ENCODE measurements at places on chromosomes 5 and 9.
A peak's percentile ranks its signal among the peaks of the same experiment; 100 is the strongest.

- no peak for DNase-seq
Observed at GRCh38 chr9:98810102-98810842, 2.8 kb downstream of the GALNT12 start.

- DNase-seq = no peak
Observed at GRCh38 chr9:129557192-129558036, 63.5 kb downstream of the C9orf50 start.

DNA sequence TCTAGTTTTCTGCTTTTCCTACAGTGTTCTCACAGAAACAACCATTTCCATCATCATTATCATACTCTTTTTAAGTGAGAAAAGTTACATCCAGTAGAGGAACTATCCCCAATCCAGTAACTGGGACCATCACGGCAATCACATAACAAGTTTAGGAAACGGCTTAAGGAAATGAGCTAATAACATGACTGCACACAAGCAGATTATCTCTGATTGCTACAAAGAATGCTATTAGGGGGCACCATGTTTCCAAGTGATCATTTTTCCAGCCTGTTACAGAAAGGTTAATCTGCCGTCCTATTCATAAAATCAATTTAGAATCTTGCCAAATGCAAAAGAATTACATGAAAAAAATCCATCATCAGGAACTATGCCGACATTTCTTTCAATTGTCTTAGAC, 94.6 kb downstream of the EFNA5 start:
- no peak for DNase-seq

GRCh38 chr5:154274828-154275185, 84.3 kb downstream of the GALNT10 start:
- no peak for DNase-seq

GRCh38 chr5:4205398-4205797, 609.8 kb downstream of the IRX1 start:
- no peak for DNase-seq

GRCh38 chr9:135536216-135536615, 9.7 kb upstream of the OBP2A start:
- peak; percentile 27 for DNase-seq

DNA sequence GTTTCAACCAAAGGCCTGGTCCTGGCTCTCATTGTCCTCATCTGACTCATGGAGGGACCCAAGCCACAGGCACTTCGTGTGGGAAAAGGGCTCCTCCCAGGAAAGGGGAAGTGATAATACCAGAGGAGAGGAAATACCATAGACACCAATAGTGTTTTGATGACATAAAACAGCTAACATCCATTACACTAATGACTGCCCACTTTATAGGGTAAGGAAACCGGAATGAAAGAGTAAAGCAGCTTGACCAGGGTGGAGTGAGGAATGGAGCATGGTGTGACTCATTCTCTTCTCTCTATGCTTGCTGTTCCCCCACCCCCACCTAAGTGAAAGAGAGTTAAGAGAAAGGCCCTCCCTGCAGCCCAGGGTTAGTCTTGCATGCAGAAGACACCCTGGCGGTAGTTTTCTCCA, 67.4 kb upstream of the HRH2 start:
- no peak for DNase-seq

DNA sequence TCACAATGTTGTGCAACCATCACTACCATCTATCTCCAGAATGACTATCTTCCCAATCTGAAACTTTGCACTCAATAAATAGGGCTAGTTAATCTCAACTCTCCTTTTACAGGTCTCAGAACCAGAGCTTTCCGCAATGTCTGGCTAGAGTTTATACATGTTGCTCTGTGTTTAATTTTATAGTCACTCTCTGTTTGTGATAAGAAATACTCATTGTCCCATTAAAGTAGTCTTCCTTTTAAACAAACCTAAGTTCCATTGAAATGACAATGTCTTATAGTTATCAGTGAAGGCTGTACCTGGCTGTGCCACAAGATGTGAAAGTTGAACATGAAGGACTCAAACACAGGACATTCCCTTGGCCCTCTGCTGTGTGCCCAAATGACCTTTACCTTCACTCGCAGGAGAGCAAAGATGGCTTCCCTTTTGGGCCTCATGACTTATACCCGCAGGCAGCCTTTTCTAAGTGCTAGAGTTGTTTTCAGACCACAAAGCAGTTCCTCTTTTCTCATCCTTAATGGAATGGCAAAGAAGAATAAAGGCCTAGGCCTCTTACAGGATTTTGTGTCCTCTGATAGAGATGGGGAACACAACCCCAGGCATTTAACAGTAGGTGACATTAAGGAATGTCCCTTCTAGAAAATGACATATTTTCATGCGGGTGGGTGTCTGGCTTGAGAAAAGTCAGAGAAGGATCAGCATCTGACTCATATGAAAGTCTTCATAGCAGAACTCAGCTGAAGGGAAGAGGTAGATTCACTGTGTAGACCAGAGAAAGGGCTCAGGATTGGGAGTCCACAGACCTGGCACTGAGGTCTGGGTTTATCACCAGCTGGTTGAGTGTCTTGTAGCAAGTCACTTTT, 69.6 kb upstream of the ATP10B start:
- DNase-seq = no peak

DNA sequence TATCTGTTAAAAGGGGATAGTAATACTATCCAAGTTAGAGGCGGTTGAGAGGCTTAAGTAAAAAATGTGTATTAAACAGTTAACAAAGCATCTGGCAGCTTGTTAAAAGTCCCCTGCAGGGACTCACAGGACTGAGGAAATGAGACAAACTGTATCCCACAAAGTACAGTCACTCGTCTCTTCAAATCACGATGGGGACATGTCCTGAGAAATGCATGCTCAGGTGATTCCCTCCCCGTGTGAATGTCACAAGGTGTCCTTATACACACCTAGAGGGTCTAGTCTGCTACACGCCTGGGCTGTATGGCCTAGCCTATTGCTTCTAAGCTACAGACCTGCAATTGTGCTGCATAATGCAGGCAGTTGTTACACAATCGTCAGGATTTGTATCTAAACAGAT, 237.0 kb downstream of the IRX2 start:
- DNase-seq = no peak

DNA sequence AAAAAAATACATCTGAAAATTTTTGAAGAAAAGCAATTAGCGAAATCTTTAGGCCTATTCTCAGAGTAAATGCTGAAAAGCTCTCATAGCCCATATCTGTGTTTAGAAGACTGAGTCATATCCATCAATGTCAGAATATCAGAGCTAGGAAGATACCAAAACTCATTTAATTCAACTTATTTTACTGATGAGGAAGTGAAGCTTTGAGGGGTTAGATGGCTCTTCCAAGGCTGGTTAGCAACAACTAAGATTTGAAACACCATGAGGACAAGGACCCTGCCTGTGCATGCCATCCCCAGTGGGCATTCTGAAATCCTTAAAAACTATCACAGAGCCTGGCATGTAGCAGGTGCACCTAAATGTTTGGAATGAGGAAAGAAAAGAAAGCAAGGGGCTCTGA, 2.5 kb downstream of the FREM1 start:
- DNase-seq = no peak

GRCh38 chr9:134442085-134442474, 115.8 kb downstream of the RXRA start:
- DNase-seq = no peak
